ENCODE measurements at places on chromosomes 11 and 22.

DNA sequence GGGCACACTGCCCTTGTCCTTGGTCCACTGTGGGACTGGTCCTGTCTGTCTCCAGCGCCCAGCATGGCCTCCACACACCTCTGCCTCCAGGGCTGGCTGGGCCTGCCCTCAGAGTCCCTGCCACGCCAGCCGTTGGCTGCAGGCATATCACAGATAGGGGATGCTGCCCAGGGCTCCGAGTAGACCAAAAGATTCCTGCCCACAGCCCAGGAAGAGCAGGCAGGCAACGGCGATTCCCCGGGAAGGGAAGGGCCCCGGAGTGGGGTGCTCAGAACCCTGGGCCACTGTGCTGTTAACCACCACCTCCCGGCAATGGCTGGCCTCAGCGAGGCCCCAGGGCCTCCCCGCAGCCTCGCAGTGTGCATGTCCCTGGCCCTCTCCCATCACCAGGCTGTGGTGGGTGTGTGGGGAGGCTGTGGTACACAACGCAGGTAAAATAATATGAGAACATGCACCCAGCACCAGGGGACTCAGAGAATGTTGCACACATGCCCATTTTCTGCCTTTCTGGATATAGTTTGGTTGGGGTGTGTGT is 2.2 kb downstream of the IFITM5 start:
- DNase-seq, result no peak

DNA sequence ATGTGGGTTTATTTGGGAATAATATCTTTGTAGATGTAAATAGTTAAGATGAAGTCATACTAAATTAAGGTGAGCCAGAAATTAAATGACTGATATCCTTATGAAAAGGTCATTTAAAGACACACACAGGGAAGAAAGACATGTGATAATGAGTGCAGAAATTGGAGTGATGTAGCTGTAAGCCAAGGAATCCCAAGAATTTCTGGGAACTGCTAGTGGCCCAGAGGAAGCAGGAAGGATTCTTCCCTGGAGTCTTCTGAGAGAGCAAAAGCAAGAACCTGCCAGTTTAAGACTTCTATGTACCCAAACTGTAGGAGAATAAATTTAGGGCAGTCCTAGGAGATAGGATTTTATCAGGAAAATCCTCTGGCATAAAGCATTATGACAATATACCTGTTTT is 66.9 kb downstream of the LRRC4C start:
- no peak for DNase-seq

- no peak for DNase-seq
These were observed 6.7 kb downstream of the PAK1 start for GRCh38 chr11:77467233-77467632.

- no peak for DNase-seq
These were observed 1072.4 kb downstream of the BRD1 start for GRCh38 chr22:48755059-48755949.

GRCh38 chr22:47276991-47277390 is 514.5 kb downstream of the TBC1D22A start:
- no peak for DNase-seq

- no peak for DNase-seq
These were observed 10.7 kb upstream of the FAM83F start for GRCh38 chr22:39984006-39984405.

DNA sequence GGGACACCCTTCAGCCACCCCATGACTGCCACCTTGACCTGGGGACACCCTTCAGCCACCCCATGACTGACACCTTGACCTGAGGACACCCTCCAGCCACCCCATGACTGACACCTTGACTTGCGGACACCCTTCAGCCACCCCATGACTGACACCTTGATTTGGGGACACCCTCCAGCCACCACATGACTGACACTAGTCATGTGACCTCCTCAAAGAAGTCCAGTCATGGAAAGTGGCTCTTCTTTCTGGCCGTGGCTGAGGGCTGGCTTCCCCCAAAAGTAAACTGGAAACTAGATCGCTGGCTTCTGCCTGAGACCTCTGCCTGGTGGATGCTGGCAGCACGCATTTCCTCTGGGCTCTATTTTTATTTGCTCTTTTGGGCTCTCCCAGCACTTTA is 28.4 kb downstream of the ARFGAP2 start:
- DNase-seq, result no peak

DNA sequence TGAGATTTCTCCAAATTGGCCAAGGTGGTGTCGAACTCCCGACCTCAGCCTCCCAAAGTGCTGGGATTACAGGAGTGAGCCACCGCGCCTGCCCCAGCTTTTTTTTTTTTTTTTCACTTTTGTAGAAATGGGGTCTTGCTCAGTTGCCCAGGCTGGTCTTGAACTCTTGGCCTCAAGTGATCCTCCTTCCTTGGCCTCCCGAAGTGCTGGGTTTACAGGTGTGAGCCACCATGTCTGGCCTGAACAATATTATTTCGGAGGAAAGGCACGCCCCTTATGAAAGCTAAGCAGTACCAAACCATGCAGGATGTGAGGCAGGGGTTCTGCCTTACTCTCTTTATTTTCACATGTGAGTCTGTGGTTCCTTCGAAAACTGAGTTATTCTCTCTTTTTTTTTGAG is 16.1 kb downstream of the MTCH2 start:
- no peak for DNase-seq

DNA sequence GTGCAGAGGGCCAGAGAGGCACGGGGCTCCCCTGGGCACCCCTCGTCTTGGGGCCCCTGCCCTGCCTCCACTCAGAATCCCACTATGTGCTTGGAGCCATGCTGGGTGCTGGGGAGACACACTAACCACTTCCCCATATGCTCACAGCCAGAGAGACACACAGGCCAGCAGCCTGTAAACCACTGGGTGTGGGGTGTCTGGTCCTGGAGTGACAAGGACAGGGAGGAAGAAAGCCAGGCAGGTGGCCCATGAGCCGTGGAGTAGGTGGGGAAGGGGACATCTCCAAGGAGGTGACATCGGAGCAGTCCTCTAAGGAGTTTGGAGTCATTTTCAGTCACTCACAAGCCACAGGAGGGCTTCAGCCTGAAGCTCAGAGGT is 58.9 kb downstream of the CDKN1C start:
- no peak for DNase-seq

DNA sequence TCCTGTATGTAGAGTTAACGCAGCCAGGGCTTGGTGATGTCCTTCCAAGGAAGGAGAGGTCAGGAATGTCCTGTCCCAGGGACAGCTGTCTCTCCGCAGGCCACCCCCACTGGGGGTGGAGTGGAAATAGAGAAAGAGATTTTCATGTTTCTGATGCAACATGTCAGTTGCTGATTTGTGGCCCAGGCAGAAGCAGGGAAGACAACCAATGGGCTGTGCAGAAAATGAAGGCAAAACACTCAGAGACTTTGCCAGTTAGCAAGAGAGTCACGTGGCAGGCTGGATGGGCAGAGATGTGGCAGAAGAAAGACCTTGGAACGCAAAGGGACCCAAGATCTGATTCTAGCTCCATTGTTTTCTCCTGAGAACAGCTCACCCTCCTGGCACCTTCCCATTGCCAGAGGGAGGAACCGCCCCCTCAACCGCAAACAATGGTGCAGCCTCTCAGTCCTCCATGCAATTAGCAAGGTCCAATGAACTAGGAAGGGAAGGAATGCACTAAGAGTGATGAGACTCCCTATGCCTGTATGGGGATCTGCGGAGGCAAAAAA is 71.0 kb downstream of the SYN3 start:
- DNase-seq, result no peak

GRCh38 chr11:44973632-44974401 is 23.1 kb upstream of the TP53I11 start:
- DNase-seq, result no peak

DNA sequence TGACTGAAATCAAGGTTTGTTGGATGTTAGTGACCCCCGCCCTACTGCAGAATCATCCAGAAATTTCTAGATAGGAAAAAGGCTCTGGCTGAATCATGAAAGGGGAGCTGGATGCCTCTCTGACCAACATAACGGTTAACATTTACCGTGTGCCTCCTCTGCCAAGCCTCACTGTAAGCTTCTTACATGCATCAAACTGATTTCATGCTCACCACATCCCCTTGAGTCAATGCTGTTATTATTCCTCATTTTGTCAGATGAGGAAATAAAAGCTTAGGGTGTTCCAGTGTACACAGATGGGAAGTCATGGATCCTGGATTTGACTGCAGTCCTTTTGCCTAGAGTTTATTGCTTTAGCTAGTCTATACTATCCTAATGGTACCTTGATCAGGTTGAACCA is 5.9 kb upstream of the HMOX1 start:
- no peak for DNase-seq

GRCh38 chr11:36389811-36390210 is 93.7 kb downstream of the PRR5L start:
- no peak for DNase-seq

- DNase-seq, result no peak
These were observed 443.3 kb downstream of the MN1 start for GRCh38 chr22:27358096-27358870.

GRCh38 chr22:30223303-30223702 is 23.3 kb downstream of the LIF start:
- no peak for DNase-seq

DNA sequence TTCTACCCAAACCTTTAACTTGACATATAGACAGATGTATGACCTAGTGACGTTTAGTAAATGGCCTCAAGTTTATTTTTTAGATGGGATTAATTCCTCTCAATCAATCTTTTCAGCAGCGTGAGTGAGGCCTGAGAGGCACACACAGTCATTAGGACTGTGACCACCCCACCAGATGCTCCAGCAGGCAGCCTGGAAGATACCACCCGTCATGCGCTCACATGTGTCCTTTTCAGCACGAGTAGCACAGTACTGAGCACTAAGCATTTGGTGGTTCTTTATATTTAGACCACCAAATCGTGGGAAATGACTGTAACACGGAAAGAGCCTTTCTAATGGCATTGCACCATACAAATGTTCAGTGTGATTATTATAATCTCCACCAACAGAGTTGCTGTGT is 354.6 kb upstream of the DDI1 start:
- no peak for DNase-seq

GRCh38 chr22:21632237-21632895 is at the start of gene CCDC116:
CCDC116 (plus strand) TSS chr22:21632760; CDS start chr22:21633182, 422 bp downstream.
- no peak for DNase-seq

DNA sequence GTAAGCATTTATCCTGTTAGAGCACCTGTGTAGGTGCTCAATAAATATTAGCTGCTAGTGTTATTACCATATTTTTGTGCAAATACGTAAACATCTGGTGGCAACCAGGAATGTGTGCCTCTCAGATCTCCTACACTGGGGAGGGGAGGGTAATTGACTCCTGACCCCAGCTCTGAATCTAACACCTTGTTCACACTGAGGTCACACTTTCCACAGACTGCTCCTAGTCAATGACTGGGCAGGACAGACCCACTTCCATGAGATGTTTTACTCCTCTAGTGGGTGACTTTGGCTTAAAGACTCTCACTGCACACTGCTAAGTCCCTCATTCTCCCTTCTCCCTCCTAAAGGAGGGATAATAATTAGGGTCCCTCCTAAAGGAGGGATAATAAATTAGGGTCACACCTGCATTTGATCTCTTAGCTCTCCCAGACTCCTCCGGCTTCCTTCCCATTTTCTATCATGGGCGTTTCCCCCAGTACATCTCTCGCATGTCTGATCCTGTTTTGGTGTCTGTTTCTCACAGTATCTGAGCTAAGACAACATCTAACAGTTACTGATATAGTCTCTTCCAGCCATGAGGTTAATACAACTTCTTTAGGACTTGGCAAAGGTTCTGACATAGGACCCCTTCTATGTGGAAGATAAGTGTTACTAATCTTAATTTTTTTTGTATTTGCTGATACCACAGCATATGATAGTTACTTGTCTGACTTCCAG is 8.0 kb downstream of the CSTPP1 start:
- DNase-seq, result no peak

DNA sequence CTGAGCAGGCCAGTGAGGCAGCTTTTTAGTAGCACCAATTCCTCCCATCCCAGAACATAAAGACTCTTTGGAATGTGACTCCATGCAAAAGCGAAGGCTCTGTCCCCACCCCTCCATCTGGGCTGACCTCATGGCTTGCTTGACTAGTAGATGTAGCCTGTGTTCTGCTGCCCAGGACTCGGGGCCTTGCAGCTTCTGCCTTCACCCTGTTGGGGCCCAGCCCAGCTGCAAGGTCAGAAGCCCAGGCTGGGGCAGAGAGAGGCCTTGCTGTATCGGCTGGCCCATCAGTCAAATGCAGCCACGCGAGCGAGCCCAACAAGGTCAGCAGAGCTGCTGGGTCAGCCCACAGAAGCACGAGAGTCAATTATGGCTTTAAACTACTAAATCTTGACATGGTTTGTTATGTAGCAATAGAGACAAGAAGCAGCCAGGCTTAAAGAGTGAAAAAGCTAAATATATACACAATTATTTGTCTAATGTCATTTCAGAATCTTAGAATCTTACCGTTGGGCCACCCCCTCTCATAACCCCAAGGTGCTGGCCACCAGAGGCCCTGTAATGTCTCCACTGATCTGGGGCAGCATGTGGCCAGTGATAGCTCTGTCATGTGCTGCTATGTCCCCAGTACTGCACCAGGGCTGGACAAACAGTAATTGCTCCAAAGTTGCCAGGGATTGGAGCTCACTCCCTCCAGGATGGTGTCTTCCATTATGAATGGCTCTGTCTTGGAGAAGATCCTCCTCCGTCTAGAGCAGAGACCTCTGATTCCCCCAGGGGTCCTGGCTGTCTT is 10.4 kb upstream of the WNT11 start:
- no peak for DNase-seq

DNA sequence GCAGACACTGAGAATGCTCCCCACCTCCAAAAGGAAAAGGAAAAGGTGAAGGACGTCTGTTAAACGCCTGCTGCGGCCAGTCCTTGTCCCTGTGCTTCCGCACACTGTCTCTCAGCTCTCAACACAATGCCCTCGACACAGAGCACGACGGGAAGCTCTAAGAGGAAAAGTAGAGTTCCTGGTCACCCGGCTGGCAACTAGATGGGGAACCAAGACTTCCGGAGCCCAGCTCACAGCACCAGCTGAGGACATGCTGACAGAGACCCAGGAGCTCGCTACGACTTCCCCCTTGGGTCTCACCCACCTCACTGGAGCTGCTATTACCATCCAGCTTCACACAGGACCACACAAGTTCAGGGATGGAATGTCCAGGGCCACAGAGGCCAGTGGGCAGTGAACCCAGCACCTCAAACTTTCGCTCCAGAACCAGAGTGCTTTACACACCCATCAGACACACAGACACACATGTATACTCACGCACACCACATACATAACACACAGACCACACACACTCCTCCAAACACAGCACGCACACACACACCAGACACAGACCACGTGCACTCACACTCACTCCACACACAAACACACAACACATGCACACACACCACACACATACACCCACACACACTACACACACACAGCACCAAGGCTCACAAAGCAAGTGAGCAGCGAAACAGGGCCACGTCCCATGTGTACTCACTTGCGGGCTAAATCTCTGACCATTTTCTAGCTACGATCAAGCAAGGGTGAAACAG is 9.6 kb downstream of the SULT4A1 start:
- no peak for DNase-seq

Data from fibroblast of gingiva (primary cell).